ENCODE measurements at places on chromosomes 2 and 18.

DNA sequence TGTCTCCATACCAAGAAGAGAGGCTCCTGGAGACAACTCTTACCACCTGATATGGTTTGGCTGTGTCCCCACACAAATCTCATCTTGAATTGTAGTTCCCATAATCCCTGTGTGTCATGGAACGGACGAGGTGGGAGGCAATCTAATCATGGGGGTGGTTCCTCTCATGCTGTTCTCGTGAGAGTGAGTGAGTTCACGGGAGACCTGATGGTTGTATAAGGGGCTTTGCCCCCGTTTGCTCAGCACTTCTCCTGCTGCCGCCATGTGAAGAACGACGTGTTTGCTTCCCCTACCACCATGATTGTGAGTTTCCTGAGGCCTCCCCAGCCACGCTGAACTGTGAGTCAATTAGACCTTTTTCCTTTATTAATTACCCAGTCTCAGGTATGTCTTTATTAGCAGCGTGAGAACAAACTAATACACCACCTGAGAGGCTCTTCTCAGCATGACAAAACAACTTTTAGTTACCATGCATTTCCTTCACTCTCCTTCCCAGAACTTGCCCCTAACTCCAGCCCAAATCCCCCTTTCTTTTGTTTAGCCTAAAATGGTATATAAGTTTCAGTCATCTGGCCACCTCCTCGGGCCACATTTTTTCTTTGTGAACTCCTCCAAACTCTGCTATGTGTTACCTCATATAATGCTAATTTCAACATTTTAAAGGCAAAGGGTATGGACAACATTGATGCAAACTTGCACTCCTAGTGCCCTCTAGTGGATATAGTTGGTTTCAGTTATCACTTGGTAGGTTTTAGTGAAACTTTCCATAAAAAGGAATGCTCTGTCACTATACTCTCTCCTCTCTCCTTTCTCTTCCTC lies 58.6 kb upstream of the SLC25A52 start:
- peak; percentile 13 for DNase-seq

DNA sequence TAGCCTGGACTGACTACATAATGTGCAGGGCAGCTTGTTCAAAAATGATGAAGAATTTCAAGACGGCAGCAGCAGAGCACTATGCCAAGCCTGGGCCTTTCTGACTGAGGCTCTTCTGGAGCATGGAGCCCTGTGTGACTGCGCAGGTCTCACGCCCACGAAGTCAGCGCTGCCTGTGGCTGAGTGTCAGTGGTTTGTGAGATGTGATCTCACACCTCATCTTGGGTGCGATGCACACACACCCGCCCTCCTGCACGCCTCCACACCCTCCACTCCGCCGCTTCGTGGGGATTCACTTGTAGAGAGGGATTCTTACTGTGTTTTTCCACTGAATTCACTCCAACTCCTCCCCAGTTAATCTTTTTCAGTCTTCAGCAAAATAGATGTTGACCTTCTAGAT lies 103.9 kb downstream of the VIT start:
- DNase-seq: no peak

GRCh38 chr2:48134704-48135103 lies 228.4 kb upstream of the FBXO11 start:
- no peak for DNase-seq

- no peak for DNase-seq
Measured at GRCh38 chr2:67321588-67321903, 75.6 kb upstream of the ETAA1 start.

DNA sequence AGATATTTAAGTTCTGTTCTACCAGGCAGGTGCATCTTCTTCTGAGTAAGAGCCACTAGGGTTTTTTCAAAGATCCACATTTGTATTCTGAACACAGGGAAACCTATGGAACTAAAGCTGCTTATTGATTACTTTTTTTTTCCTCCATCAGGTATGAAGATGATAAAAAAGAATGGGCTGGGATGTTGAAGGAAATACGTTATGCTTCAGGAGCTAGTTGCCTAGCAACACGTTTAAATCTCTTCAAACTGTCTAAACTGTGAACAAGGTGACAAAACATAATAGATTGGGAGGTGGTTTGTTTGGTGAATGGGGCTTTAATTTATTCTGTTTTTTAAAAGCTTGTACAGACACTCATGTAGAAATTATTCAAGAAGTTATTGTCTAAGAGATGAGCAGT lies 15.9 kb downstream of the KLHL41 start:
- peak; percentile 38 for DNase-seq

DNA sequence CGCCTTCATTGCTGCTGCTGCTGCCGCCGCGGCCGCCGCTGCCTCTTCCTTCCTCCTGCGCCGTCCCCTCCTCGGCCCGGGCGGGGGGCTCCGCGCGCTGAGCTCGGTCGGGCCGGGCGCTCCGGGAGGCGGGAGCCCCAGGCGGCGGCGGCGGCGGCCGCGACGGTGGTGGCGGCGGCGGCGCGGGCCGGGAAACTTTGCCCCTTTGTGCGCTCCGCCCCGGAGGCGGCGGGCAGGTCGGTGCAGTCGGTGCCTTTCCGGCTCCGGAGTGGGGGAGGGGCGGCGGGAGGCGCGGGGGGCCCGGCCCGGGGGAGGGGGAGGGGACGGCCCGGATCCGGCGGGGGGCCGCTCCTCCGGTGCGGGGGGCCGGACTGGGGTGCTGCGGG lies 205 bp downstream of the TET3 start:
- peak; percentile 34 for DNase-seq

GRCh38 chr18:79380816-79381806 lies 14.6 kb upstream of the NFATC1 start:
- DNase-seq: no peak

DNA sequence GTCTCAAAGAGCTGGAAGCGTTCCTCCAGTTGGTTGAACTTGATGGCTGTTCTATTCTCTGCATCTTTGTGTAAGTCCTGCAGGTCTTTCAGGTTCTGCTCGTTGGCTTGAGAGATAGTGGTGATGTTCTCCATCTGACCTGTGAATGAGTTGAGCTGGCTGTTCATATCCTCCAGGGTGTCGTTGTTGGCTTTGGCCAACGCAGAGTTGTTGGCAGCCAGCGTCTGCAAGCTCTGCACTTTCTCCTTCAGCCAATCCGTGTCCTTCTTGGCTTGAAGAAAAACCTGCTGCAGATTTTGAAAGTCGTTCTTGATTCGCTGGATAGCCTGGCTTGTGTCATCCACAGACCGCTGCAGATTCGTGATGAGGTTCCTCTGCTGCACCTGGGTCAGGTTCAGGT lies 78.8 kb upstream of the THOC1 start:
- DNase-seq: no peak

DNA sequence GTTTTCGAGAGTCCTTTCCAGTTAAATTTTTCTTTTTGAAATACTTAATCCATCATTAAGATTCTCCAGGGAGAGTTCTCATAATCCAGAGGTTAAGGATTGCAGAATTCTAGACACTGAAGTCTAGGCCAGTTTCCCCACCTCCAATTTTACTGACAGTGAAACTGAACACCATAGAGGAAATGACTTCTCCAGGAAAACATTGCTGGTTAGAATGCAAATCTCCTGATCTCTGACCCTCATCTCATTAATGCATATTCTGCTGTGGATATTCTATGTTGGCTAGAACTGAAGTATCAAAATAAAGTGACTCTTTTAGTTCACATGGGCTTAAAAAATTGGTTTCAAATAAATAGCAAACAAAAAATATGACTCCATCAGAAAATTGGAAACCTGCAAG lies 105.8 kb upstream of the UGP2 start:
- DNase-seq: no peak

DNA sequence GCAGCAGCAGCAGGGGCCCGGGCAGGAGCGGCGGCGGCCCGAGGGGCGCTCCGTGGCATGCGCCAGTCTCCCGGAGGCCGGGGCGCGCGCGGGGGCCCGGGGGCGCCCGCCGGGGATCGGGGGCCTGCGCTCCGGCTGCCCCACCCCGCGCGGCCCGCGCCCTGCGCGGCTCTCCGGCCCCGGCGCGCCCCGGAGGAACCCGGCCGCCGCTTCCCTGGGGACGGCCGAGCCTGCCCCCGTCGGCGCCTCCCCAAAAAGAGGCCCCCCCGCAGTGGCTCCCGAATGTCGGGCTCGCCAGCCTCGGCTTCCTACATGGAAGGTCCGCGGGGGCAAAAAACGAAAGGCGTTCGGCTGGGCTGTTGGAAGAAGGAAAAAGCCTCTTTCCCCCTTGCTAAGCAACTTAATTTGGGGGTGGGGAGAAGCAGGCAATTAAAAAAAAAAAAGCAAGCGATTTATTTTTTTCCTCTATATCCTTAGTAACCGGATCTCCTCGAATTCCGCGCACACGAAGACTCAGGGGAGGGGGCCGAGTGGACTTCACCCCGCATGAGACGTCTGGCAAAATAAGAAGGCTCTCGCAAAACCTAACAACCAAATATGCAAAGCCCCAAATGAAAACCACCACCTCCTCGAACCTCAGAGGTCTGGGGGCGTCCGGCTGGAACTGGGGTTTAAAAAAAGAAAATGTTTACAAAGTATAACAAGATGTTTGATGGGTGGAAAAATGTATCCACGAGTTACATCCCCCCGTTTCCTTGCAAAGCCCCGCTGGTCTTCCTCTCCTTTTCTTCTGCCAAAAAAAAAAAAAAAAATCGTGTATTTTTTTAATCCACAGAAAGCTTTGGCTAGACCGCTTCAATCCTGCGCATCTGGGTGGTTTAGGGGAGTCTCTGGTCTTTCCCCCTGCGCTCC lies at the start of gene SMAD7:
TSS of gene SMAD7 (minus strand) at position 430 of the 912 bp plus-strand sequence. CDS start 541 bp downstream, outside the sequence.
- no peak for DNase-seq

- no peak for DNase-seq
Measured at GRCh38 chr2:158990397-158991214, 22.2 kb downstream of the TANC1 start.

- DNase-seq: no peak
Measured at GRCh38 chr2:194714541-194714940, 942.5 kb upstream of the SLC39A10 start.

- DNase-seq: no peak
Measured at GRCh38 chr2:123093199-123093598, 931.9 kb upstream of the CNTNAP5 start.

- no peak for DNase-seq
Measured at GRCh38 chr2:96764253-96764637, 3.5 kb downstream of the CNNM4 start.

- DNase-seq: peak; percentile 44
Measured at GRCh38 chr18:36688020-36688965, 140.5 kb downstream of the TPGS2 start.

DNA sequence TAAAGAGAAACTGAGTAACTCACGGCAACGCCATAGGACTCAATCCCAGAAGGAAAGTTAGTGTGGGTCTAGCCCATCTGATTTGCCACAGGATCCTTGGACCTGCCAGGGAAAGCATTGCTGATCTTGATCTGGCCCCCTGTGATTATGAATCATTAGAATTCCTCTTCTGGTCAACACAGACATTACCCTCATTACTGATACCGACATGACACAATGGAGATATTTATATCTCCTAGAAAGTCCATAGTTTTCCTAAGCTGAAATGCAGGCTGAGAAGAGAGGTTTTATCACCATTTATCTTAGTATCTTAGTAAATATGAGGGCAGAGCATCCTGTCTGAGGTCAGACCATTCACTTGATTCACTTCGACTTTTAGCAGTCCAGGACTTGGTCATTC lies 75.5 kb upstream of the CCDC68 start:
- no peak for DNase-seq

- no peak for DNase-seq
Measured at GRCh38 chr18:79949697-79950487, 1.6 kb downstream of the SLC66A2 start.

DNA sequence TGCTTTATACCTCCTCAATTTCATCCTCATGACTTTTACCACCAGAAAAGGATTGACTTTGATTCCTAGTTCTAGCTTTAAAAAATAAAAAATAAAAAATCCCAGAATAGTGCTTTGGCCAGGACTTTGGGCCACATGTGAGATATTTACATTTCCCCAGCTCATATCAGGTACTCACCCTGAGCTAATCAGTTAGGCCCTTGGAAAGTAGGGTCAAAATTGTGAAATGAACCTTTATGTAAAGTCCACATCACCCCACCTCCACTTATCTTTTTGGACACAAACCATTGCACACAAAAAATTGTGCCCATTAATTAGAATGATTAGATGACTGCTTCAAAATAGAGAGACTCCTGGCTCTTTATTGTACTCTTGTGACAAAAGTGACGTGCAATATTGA lies 17.2 kb downstream of the ME2 start:
- DNase-seq: no peak

- DNase-seq: no peak
Measured at GRCh38 chr2:101485856-101486255, 10.9 kb upstream of the RFX8 start.

GRCh38 chr2:210203147-210203546 lies 22.1 kb downstream of the ACADL start:
- no peak for DNase-seq

- no peak for DNase-seq
Measured at GRCh38 chr2:8582191-8582590, 99.7 kb upstream of the ID2 start.

GRCh38 chr18:35361570-35362321 lies 15.4 kb downstream of the ZNF396 start:
- DNase-seq: no peak

- no peak for DNase-seq
Measured at GRCh38 chr18:70046207-70046606, 98.5 kb upstream of the CD226 start.

GRCh38 chr2:196959734-196960338 lies 33.3 kb upstream of the PGAP1 start:
- no peak for DNase-seq

DNA sequence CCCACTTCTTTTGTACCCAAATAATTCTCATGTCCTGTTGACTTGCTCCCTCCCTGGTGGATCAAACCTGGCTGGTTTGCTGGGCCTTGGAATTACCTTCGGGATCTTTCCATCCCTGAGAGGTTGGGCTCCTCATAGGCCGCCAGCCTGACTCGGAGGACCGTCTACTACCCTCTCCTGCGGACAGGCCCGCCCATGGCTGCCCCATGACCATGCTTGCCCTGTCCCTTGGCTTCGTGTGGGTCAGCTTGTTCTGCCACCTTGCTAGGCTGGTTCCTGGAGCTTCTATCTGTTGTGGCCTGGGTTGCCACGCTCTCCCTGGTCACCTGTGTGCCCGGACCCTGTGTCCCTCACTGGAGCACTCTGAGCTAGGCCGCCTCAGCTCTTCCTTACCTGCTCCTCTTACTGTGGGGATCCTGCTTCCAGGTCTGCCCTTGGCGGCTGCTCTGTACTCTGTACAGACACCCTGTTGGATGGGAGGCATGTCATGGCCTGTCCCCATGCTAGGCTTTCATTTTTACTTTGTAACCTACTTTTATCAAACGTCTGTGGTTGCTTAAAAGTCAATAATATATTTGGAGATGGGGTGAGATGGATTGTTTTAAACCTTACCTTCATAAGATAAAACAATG lies 29.7 kb upstream of the FHL2 start:
- no peak for DNase-seq

DNA sequence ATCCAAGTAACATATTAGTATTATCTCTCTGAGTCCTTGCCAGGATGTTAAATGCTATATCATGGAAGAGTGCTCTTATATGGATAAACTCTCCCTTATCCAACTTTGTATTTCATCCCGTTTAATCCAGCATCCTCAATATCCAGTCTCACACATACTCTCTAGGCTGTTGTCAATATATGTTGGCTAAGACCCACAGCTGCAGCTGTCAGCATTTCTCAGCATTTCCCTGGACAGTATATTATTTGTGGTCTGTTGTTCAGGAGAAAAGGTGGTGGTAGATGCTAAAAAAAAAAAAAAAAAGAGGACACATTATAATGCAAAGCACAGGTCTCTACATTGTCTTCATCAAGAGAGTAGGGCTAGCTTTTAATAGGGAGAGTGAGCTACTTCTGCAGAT lies 1368.0 kb upstream of the ZEB2 start:
- no peak for DNase-seq

All from NCI-H774 (cell line).